Small intestine (tissue), 16 donors: ENCODE measurements at places on chromosomes 5 and 9.

GRCh38 chr5:127933348-127933747 is 150.2 kb upstream of the SLC12A2 start:
- no peak for DNase-seq

GRCh38 chr5:31770132-31770720 is 131.3 kb downstream of the PDZD2 start:
- DNase-seq = no peak

GRCh38 chr5:96794757-96795156 is 13.0 kb downstream of the ERAP1 start:
- no peak for DNase-seq

GRCh38 chr5:172999974-173000373 is 16.4 kb downstream of the ATP6V0E1 start:
- DNase-seq = no peak

- DNase-seq = no peak
Measured at GRCh38 chr5:142722896-142723295, 37.0 kb upstream of the FGF1 start.

DNA sequence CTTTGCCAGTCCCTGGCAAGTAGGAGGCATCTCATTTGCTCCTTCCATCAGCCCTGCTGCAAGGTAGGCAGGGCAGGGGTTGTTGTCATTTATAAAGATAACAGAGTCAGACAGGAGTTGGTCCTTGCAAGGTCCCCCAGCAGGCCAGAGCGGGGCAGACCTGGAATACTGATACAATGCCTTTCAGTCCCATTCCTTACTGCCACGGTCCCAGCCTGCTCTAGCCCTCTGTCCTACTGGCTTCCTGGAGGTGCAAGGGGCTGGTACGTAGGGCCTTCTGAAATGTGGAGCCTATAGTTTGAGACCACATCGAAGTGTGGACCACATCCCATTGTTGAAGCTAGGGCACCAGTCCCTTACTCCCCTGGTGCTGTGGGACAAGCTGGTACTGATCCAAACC is 42.8 kb upstream of the PITX1 start:
- no peak for DNase-seq

DNA sequence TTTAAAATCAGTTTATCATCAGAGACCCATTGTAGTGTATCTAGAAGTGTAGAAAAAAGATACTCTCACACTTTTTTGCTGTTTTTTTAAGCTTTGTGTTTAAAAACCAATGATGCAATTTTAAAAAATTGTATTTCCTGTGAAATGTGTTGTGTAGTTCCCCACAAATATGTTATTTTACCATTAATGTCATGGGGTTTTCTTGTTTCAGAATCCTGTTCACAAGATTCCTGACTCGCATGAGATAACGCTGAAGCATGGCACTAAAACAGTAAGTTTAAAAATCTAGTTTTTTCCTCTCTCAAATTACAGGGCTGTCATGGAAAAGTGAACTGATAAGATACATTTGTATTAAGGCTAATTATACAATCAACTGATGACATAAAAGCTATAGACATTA is 58.6 kb downstream of the WDR70 start:
- no peak for DNase-seq
